ENCODE measurements at places on chromosomes 1 and 21.
A peak's percentile ranks its signal among the peaks of the same experiment; 100 is the strongest.

- peak; percentile 11 for DNase-seq
Measured at GRCh38 chr1:1203561-1204424, 2.6 kb downstream of the TNFRSF18 start.

DNA sequence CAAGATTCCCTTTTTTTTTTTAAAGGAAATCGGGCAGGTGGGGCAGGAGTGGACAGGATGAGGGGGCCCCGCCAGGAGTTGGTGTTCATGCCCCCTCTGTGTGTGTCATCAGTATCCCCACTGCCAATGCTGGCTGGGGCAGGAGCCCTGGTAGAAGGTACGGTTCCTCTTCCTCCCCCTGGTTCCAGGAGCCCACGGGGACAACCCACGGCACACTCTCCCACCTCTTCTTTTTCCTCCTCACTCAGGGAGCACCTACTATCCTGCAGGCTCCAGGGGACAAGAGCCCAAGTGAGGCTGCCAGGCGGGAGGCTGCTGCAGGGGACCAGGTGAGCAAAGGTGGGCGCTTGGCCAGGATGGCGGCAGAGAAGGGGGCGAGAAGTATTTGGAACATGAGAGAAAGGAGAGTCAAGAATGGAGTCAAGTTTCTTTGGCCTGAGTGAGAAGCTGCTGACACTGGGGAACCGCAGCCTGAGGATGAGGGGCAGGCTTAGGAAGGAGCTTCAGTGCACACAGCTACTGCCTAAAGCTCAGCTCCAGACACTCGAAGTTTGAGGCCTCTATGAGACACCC, 26.5 kb downstream of the ECE1 start:
- no peak for DNase-seq

DNA sequence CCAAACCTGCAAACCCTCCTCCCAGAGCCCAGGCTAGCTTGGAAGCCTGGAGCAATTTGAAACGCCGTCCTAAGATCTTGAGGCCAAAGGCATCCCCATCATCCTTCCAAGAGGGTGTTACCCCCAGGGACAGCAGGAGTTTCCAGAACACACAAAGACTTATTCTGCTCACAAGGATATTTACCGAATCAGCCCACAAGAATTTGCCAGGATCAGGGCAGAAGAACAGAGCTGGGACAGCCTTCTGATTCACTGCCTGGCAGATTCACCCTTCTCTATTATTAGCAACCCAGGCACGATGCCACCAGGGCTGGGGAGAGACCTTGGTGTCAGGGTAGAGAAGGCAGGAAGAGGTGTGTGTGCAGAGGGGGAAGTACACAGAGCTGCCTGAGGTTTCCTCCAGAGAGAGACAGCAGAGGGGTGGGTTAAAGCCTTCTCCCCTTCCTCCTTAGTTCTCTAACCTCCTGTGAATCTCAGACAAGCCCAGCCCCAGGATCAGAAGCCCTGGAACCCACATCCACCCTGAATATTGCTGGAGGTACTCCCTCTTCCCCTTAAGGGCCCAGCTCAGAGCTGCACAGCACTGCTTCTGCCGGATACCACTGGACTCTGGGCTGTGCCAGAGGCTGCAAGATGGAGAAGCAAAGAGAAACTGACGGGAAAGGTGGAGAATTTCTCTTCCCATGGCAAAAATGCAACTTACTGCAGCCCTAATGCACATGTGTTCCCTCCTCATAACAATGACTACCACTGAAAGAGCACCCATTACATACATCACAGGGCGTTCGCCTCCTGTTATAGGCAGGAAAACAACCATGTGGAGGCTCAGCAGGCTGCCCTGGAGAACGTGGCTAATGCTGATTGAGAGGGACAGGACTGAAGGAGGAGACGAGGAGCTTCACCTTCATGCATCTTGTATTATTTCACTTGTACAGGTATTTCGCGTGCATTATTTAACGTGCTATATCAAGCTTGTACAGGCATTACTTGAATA, 61.8 kb downstream of the ITPKB start:
- DNase-seq, result peak; percentile 72

DNA sequence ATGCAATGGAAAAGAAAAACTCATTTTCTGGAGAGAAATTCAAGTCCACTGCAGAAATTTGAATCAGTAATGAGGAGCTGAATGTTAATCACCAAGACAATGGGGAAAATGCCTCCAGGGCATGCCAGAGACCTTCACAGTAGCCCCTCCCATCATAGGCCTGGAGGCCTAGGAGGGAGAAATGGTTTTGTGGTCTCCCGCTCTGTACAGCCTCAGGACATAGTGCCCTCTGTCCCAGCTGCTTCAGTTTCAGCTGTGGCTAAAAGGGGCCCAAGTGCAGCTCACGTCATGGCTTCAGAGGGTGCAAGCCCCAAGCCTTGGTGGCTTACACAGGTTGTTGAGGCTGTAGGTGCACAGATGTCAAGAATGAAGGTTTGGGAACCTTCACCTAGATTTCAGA, 223.0 kb downstream of the GRIK1 start:
- no peak for DNase-seq

GRCh38 chr1:198160222-198160621, 3.4 kb downstream of the NEK7 start:
- no peak for DNase-seq

- no peak for DNase-seq
Measured at GRCh38 chr1:63723602-63724001, 50.2 kb upstream of the ROR1 start.

DNA sequence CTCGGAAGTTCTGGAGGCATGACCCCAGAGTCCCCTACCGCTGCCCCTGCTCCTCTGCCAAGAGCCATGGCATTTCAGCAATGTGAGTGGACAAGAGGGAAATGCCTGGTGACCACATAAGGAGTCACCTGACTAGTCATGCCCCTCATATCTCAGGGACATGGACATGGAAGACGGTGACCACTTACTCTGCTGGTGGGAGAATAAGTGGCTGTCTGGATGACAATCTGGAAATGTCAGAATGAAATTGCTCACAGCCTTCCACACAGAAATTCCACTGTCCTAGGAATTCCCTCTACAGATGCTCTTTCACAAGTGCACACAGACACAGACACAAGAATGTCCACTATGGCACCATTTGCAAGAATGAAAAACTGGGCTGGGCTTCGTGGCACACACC, 24.3 kb upstream of the PLEKHG5 start:
- no peak for DNase-seq

GRCh38 chr21:37514038-37514667, 147.6 kb downstream of the DYRK1A start:
- DNase-seq, result no peak

GRCh38 chr1:224959656-224960055, 30.2 kb downstream of the DNAH14 start:
- DNase-seq, result no peak

DNA sequence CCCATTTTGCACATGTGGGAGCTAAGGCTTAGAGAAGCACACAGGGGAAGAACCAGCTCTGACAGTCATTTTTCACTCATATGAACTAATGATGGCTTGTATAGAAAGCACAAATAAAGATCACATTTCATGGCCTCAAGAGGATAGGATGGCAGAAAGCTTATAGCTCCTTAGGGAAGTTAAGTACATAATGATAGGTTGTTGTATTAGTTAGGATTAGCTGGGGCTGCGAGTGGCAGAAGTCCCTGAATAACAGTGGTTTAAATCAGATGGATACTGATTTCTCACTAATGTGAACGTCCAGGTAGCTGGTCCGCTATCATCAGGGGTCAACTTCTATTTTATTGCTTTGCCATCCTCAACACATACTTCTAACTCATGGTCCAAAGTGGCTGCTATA, 284.0 kb downstream of the RPS6KC1 start:
- no peak for DNase-seq

GRCh38 chr1:65812065-65812464, 19.4 kb downstream of the PDE4B start:
- no peak for DNase-seq

GRCh38 chr1:65178235-65178634, 30.2 kb downstream of the AK4 start:
- DNase-seq, result no peak

DNA sequence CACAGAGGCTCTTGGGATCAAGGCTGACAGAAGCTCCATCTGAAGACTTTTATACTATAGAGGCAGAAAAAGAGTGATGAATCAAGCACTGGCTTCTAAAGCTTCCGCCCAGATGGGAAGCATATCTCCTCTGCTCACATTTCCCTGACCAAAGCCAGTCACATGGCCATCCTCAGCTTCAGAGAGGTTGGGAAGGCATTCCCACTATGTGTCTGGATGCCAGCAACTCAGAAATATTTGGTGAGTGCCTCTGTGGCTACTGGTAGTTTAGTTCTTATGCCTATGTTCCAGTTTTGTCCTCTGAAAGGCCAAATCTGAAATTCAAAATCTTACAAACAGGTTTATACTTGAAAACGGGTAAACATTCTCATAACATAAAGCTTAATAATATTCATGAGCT, 9.9 kb upstream of the DISC1 start:
- no peak for DNase-seq

DNA sequence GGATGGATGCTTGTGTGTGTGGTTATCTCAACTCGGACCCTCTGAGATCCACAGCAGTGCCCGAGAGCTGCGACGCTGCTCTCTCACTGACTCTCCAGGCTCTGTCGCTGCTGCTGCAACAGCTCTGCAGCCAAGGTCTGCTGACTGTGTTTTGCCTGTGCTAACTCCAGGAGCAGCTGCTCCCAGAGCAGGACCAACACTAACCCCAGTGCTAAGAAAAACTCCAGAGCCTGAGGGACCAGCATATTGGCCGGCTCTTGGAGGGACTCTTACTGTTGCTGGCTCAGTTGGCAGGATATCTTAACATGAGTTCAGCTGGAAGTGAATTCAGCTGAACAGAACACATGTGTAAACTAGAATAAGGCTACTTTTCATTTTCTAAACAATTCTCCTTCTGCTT, 4.4 kb downstream of the LCE2C start:
- DNase-seq, result no peak

DNA sequence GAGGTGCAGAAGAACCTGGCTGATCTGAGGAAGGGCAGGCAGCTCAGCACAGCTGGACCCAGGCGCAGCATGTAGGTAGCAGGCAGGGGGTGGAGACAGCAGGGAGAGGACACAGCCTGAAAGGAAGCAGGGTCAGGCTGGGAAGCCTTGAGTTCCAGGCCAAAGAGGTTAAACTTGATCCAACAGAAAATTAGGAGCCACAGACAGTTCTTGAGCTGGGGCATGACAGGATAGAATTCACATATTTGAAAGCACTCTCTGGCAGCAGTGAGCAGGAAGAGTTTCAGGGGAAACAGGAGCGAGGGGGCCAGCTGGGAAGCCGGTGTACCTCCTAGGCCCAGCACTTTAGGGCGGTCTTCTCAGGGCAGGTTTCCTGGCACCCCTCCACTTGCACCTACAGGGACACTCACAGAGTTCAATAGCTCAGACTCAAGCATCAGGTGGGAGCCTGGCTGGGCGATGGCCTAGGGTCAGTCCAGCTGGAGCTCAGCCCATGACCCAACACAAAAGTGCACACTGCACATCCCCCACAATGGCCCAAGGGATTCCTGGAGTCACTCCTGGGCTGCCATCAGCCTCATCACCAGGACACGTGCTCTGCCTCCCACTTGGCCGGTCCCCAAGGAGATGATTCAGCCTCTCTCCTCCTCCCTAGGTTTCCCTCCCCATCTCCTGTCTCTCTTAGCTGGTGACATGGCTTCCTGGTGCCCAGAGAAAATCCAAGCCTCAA, 22.7 kb downstream of the MATN1 start:
- DNase-seq, result no peak

- DNase-seq, result no peak
Measured at GRCh38 chr1:53518775-53519174, 59.6 kb downstream of the DMRTB1 start.
